ENCODE measurements at places on chromosomes 16 and 17. TPM values are rescaled to one million over a fixed set of nuclear protein-coding genes. Genes with fewer than 3 reads are reported as not detected.

- DNase-seq = no peak
Observed at GRCh38 chr17:53629188-53629587, 193.5 kb upstream of the KIF2B start.

DNA sequence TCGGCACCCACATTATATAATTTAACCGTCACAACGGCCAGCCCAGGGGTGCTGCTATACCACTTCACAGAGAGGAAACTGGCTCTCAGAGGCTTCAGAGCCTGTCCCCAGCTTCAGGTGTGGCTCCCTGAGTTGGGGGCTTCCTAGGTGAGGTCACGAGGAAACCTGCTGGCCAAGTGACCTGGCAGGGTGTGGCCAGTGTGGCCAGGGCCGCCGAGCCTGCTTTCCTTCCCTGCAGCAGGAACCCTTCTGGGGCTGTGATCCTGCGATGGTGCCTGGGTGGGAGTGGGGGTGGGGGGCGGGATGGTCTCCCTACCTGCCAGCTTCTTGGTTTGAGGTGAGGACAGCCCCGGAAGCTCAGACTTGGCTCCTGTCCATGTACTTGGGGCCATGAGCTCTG, 39.9 kb downstream of the ADCY7 start:
- DNase-seq = no peak

GRCh38 chr16:88550246-88550661, 19.9 kb upstream of the ZC3H18 start:
- DNase-seq = no peak

Gene TPSD1
- total RNA-seq = not detected

Gene ADCY7
- total RNA-seq = 10.5 TPM
